Iris pigment epithelial cell (primary cell): ENCODE measurements at places on chromosomes 16 and 17.
A peak's percentile ranks its signal among the peaks of the same experiment; 100 is the strongest.

DNA sequence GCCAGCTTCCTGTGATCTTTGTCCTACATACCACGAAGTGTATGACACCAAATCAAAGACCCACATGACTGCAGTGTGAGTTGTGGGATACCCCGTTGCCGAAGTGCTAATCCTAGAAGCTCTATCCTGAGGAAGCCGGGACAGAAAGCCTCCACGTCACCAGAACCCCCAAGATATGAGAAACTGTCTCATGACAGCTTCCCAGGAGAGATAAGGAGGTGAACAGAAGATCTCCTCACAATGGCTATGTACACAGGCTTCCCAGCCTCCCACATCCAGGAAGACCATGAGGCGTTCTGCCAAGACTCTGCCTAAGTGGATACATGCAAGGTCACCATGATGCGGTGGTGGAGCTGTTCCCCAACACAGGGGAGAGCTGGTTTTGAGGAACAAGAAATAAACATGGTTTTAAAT lies 37.1 kb downstream of the TRIM25 start:
- DNase-seq = no peak

DNA sequence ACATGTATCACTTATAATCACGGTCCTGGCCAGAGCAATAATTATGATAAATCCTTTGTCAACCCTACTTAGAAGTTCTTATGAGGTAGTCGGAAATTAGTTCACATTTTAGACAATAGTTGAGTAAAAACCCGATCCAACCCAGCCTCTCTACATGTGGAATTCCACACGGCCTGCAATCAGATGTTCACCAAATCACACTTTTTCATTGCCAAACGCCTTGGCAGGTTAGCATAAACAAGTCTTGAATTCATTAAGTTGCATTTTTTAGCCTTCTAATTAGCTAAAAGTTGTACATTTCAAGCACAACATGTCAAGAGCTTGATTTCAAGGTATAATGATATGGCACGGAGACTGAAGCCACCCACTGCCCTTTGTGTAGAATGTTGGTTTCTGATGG lies 65.3 kb downstream of the FOXL1 start:
- no peak for DNase-seq

DNA sequence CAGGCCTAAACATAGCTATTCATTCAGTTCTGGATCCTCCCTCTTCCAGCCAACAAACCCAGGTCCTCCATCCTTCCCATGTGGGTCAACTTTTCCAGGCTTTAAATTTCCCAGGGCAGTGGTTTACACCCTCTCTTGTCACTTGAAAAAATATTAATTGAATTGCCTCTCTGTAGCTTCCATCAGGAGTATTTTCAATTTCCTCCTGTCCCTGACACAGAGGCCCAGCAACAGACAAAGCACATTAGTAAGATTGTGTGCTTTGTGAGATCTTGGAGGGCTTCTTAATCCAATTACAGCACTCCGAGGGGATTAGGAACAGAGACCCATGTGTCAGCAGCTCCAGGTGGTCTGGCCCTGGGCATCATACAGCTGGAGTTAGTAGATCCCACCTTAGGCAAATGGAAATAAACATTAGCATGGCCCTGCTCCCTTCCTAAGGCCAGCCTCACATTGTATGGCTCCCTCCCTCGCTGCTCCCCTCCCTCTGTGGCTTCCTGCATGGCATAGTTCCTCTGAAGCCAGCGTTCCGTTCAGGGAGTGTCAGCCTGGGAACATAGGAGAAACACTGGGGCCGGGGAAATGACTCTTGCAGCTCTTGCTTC lies 132.7 kb upstream of the HSBP1 start:
- peak; percentile 21 for DNase-seq

GRCh38 chr17:75550139-75550465 lies 24.6 kb downstream of the LLGL2 start:
- DNase-seq = no peak

GRCh38 chr17:82750241-82750908 lies 1.5 kb upstream of the TBCD start:
- DNase-seq = no peak

- no peak for DNase-seq
These were observed 24.2 kb upstream of the ATP2A3 start for GRCh38 chr17:3988297-3989040.

- DNase-seq = peak; percentile 40
These were observed 15.4 kb upstream of the CTCF start for GRCh38 chr16:67546761-67547422.
